ENCODE measurements at places on chromosomes 2 and 18.

- no peak for DNase-seq
Observed at GRCh38 chr2:102301867-102302362, 9.4 kb upstream of the IL1RL1 start.

DNA sequence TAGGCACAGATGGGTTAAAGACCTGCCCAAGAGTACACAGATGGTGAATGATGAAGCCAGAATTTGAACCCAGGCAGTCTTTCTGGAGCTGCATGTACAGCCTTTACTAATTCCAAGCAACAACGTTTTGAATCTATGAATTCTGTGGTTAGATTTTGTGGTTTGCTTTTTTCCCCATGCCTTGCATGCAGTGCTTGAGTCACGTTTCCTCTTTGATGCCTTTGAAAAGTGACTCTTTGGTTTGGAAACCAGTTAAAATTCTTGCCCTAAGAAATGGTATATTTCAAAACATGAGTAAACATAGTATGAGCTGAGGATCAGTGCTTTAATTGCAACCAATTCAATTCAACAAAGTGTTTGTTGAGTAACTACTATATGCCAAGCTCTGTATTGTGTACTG is 48.2 kb upstream of the PPM1B start:
- no peak for DNase-seq

GRCh38 chr18:21474621-21475020 is 125.9 kb downstream of the ESCO1 start:
- DNase-seq: no peak

DNA sequence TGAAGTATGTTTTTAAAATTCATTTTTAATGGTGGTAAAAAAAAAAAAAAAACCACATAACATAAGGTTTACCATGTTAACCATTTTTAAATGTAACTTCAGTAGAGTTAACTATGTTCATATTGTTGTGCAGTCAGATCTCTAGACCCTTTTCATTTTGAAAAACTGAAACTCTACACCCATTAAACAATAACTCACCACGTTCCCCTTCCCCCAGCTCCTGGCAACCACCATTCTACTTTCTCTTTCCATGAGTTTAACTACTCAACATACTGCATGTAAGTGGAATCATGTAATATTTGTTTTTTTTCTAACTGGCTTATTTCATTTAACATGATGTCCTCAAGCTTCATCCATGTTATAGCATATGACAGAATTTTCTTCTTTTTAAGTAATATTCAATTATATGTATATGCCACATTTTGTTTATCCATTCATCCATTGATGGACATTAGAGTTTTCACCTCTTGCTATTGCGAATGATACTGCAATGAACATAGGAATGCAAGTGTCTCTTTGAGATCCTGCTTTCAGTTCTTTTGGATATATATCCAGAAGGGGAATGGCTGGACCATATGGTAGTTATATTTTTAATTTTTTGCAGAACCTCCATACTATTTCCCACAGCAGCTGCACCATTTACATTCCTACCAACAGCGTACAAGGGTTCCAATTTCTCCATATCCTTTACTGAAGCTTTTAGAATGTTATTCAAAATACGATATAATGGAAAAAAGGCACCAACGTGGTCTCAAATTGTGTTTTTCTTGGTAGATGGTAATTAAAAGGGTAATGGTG is 91.0 kb downstream of the SPTBN1 start:
- DNase-seq: no peak

DNA sequence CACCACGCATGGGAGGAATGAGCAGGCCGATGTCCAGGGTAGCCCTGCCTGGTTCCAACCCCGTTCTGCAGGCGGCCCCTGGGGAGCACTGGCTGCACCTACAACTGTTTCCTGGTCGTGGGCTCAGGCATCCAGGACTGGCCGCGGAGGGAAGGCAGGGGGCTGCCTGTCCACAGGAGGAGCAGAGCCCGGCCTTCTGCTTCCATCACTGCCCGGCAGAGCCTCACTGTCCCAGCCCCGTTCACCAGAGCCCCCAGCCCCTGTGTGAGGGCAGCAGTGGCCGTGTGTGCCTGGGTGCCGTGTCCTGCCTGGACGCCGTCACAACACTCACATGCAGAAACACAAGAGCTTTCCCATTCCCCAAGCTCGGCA is 56.2 kb downstream of the KCNG2 start:
- DNase-seq: no peak

DNA sequence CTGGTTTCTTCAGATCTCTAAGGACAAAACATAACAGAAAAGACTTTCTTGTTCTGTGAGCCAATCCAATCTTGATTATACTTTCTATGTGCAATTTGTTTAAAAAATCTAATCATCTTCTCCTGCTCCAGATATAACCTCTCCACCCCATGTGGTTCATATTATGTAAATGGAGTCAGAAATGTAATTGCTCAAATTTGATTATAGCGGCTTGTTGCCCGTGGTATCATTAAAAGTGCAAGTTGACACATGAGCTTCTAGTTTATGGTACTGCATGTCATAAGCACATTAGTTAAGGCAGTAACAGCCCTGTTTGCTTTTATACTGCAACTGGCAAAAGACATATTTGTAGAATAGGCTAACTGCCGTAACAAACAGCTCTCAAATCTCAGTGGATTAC is 715.1 kb upstream of the CDH7 start:
- no peak for DNase-seq

DNA sequence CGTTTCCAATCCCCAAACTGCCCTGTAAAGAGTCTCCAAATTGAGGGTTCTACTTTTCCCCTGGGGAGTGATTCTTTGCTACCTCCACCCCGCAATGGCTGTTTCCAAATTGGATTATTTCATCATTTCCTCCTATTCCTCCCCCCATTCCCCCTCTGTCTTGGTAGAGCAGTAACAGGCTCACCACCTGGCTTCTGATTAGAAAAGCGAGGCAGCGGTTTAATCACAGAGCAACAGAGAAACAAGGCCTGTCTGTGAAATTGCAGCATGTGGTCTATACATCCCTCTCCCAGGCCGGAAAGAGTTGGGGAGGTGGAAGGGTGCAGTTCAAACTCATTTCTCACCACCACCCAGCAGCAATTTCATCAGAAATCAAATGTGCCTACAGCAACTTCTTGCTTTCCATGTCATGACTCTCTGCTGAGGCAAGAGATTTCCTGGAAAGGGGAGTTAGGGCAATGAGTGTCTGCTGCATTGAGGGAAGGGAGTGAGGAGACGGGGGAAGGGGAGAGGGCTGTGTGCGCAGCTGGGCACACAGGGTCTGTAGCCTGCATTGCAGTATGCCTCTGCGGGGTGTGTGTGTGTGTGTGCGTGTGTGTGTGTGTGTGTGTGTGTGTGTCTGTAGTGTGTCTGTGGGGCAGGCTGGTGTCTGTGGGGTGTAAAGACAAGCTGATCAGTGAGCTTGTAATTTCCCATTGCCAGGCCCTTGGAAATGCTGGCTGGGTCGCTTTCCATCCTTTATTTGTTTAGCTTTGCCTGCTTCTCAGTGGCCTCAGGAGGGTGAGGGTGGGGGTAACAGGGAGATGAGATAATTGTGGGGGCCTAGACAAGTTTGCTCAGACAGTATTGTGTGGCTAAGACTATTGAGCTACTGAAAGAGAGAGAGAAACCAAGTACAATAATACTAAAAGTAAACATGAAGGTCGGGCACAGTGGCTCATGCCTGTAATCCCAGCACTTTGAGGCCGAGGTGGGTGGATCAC is 13.5 kb upstream of the IGFBP2 start:
- no peak for DNase-seq

GRCh38 chr2:195486987-195487644 is 169.9 kb upstream of the SLC39A10 start:
- no peak for DNase-seq

DNA sequence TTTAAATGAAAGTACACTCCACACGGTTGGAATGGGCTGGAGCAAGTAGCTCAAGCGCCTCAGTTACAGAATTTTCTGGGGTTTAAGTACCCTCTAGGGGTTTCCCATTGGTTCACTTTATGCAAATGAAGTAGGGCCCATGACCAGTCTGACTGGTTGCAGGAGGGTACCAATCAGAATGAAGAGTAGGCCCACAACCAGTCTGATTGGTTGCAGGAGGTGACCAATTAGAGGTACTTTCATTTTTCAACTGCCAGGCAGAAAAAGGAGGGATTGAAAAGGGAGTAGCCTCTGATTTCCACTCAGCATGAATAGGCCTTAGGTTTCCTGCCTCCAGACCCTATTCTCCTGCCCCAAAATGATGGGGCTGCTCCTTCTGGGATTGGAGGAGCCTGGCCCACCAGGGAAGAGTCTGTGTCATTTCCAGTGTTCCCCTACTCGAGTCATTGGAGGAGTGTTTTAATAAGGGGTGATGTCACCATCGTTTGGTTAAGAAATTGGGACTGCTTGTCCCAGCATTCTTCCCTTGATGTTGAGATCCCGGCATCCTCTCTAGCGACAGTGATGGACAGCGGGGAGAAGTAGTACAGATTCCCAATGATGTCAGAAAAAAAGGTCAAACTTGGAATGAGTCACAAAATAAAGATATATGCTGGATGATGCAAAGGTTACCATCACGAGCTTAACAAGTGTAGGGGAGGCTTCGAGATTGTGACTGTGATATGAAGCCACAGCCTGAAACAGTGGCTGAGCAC is 210.4 kb downstream of the SH3BP4 start:
- no peak for DNase-seq

GRCh38 chr18:76307293-76307690 is 187.8 kb downstream of the ZNF516 start:
- no peak for DNase-seq

DNA sequence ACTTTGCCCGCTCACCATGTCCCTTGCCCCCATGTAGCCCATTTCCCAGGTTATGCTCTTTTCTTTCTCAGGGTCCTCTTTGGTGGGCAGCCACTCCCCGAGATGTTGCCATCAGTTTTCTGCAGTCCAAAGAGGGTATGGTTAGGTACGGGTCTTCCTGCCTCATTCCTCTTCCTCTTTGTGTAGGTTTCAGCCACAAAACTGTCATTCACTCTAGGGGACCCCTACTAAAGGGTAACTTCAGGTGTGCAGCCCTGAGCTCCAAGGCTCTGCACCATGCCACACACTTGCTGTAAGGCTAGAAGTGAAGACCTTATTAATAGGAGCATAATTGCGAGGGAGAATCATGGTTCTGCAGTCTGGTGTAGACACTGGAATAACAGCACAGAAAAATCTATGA is 99.8 kb upstream of the ZNF397 start:
- no peak for DNase-seq

DNA sequence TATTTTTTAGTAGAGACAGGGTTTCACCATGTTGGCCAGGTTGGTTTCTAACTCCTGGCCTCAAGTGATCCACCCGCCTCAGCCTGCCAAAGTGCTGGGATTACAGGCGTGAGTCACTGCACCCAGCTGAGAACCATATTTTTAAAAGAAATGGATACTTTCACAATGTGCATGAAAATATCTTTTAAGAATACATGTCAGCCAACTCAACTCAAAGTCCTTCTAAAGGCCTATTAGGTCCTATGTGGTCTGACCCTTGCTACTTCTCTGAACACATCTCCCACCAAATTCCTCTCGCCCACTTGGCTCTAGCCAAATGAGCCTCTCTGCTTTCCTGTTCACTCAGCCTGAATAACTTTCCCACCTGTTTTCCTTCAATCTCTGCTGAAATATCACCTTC is 119.6 kb downstream of the MTX2 start:
- no peak for DNase-seq

DNA sequence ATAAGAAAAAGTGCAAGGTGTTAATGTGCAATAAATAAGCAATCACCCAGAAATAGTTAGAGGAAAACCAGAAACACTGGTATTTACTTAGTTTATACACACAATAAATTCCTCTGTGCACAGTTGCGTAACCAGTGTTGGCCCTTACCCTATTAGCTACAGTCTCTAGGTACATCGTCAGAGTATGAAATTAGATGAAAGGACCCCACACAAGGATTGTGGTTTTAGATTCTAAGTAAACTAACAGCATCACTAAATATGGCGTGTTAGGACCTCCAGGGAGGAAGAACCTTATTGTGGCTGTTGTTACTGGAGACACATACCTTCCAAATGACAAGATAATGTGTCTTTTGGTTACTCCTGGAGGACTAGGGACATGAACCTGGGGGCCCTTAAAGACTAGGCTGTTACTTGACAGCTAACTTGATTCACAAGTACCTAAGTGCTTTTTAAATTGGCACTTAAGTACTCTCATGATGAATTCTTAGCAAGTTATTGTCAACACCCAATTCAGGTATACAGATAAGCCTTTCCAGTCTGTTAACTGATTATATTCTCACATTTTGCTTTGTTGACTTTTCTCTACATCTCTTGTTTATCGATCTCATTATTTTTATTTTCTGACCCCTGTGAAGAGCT is 115.3 kb downstream of the FEZ2 start:
- no peak for DNase-seq
